Keratinocyte (primary cell): ENCODE measurements at places on chromosomes 11 and 22. TPM values are rescaled to one million over a fixed set of nuclear protein-coding genes. Genes with fewer than 3 reads are reported as not detected.

DNA sequence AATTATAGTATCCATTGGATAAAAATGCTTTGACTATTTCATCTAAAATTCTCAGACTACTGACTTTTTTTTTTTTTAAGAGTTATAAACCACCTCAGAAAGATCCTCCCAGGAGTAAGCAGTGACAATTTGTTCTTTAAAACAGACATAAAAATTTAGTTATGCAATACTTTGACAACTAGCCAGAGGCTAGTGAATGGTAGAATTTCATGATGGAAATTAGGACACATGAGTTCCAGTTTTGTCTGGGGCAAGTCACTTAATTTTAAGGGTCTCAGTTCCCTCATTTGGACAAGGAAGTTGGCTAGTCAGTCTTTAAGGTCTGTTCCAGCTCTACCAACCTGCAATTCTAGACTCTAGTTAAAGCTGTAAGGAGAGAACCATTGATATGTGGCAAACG lies 2.9 kb downstream of the IL18 start:
- no peaks in the 10 kb centered on the region for H3K36me3 ChIP-seq
- H3K4me3 ChIP-seq = peak overlapping the region; percentile 99
- peaks cover 61% of the 10 kb centered on the region for H3K4me1 ChIP-seq
- peak overlapping the region; percentile 96 for H3K27ac ChIP-seq
- no peak for DNase-seq

Gene PYGM
- 0.05 to 0.14 TPM in 2 of 3 replicates, not detected in the other for polyA plus RNA-seq

DNA sequence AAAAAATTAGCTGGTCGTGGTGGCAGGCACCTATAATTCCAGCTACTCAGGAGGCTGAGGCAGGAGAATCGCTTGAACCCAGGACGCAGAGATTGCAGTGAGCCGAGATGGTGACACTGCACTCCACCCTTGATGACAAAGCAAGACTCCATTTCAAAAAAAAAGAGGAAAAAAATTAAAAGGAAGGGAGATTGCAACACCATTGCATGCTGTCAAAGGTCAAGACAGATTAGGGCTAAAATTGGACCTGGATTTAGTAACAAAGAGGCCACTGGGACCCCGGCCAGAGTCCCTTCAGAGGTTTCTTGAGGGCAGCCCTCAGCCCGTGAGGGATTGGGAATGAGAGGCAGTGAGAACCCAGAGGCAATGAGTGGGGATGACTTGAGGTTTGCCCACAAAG lies 8.2 kb upstream of the MAFF start:
- no peaks in the 10 kb centered on the region for H3K4me1 ChIP-seq
- no peak for DNase-seq
- H3K4me3 ChIP-seq = no peak overlapping the region
- no peak overlapping the region for H3K27ac ChIP-seq
- no peaks in the 10 kb centered on the region for H3K27me3 ChIP-seq

Gene CD6
- 0.03 TPM in 3 replicates for polyA plus RNA-seq

Gene FUT4
- polyA plus RNA-seq = 0.33 to 0.77 TPM (median 0.39 TPM) in 3 replicates

Gene RAB36
- 1.7 to 4.9 TPM (median 1.9 TPM) in 3 replicates for polyA plus RNA-seq

DNA sequence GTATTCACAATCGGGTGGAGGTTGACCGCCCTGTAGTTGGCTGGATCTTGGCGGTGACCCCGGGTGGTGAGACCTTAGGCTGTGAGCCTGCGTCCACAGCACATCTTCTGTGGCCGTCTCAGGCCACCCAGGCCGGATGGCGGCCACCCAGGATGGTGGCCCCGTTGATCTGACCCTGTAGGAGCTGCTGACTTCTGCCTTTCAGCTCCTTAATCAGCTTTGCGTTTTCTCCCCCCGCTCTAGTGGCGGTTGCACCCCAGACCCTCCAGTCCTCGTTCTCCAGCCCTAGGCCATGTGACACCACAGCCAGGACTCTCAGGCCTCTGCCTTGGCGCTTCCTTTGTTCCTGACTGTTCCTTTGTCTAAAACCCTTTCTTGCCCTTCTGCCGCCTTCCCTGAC lies 244.0 kb downstream of the TBC1D22A start:
- peaks cover 5% of the 10 kb centered on the region for H3K36me3 ChIP-seq
- no peak overlapping the region for H3K27ac ChIP-seq
- no peaks in the 10 kb centered on the region for H3K27me3 ChIP-seq
- no peak overlapping the region for H3K4me3 ChIP-seq
- DNase-seq = no peak

DNA sequence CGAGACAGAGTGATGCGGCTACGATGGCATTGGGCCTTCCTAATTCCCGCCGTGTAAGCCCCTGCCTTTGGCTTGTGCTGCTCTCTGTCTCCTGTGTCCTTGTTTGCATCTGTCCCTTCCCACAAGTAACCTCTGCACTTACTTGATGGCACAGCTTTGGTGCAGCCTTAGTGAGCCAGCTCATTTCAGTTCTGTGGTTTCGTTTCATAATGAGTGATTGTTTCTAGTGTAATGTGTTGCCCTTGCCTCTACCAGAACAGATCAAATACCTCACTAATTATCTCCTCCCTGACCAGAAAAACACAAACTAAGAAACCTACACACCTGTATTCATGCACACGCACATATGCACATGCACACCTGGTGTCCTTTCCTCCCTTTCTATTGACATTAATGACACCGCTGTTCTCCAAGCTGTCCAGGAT lies 58.8 kb downstream of the GRK3 start:
- H3K4me3 ChIP-seq = no peak overlapping the region
- H3K4me1 ChIP-seq = peaks cover 9% of the 10 kb centered on the region
- DNase-seq = no peak
- H3K36me3 ChIP-seq = no peaks in the 10 kb centered on the region
- H3K27me3 ChIP-seq = no peaks in the 10 kb centered on the region
- H3K27ac ChIP-seq = no peak overlapping the region

DNA sequence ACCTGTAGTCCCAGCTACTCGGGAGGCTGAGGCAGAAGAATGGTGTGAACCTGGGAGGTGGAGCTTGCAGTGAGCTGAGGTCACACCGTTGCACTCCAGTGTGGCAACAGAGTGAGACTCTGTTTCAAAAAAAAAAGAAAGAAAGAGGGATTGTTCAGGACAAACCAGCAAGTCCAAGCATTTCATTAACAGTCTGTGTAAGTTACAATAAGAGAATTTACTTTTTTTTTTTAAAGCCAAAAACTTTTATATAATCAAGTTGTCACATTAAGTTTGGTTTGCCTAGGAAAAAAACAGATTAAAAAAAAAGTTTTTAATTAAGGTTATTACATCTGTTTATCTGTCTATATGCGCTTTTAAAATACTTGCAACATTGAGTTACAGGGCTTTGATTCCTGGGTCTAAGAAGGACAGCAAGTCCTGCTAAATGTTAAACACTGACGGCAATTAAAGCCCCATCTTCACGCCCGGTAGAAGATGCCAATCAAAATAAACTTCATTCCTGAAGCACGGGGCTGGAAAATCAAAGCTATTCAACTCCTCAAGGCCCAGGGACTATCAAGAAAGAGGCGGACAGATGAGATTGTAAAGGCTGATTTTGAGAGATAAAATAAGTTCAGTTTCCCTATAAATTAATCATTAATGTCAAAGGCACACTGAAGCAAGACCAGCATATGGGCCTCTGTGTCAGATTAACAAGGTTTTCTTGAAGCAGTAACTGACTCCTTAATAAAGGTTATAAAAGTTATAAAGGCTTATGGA lies 10.7 kb downstream of the TMEM138 start:
- H3K4me3 ChIP-seq = no peak overlapping the region
- H3K4me1 ChIP-seq = peaks cover 32% of the 10 kb centered on the region
- peaks cover 24% of the 10 kb centered on the region for H3K36me3 ChIP-seq
- DNase-seq = no peak
- no peak overlapping the region for H3K27ac ChIP-seq

DNA sequence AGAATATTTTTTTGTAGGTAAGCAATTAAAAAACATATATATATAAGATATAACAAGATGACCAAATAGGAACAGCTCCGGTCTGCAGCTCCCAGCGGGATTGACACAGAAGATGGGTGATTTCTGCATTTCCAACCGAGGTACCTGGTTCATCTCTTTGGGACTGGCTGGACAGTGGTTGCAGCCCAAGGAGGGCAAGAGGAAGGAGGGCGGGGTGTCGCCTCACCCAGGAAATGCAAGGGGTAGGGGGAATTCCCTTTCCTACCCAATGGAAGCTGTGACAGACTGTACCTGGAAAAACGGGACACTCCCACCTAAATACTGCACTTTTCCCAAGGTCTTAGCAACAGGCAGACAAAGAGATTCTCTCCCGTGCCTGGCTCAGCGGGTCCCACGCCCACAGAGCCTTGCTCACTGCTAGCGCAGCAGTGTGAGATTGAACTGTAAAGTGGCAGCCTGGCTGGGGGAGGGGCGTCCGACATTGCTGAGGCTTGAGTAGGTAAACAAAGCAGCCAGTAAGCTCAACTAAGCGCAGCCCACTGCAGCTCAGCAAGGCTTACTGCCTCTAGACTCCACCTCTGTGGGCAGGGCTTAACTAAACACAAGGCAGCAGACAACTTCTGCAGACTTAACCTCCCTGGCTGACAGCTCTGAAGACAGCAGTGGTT lies 163.8 kb downstream of the CWF19L2 start:
- H3K36me3 ChIP-seq = no peaks in the 10 kb centered on the region
- H3K4me1 ChIP-seq = no peaks in the 10 kb centered on the region
- H3K27ac ChIP-seq = no peak overlapping the region
- no peak overlapping the region for H3K4me3 ChIP-seq
- H3K27me3 ChIP-seq = no peaks in the 10 kb centered on the region
- DNase-seq = no peak

Gene WNT11
- 0.08 TPM in 1 of 3 replicates, not detected in the others for polyA plus RNA-seq

DNA sequence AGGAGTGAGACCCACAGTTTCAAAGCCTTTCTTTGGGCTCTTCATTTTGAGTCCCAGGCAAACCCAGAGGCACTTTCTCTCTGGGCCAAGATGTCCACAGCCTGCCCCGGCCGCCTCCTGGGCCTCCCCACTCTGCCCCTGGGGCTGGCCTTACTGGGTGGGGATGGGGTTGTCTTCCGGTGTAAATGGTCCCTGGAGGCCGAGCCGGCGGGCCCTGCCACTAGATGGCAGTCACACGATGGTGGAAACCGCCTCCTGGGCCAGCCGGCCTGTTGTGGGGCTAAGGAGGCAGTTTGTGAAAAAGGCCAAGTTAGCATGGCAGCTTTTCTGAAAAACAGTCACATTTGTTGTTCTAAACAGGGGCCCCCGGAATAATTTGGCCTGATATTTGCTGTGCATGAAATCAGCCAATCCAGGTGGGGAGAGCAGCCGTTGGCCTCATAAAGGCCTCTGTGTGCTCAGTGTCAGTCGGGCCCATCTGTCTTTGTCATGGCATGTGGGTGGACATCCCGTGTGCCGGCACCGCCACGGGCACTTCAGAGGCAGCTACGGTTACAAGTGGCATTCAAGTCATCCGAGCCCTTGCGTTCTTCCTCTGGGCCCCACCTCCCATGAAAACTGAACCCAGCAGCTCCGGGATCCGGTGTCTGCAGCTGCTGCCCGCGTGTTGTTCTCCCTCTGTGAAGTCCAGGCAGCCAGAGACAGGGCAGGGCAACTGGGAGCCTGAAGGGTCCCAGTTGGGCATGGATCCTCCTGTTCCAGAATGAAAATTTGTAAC lies 6.5 kb downstream of the MRPL23 start:
- no peak overlapping the region for H3K27ac ChIP-seq
- no peak overlapping the region for H3K4me3 ChIP-seq
- H3K36me3 ChIP-seq = no peaks in the 10 kb centered on the region
- DNase-seq = no peak
- no peaks in the 10 kb centered on the region for H3K27me3 ChIP-seq
- no peaks in the 10 kb centered on the region for H3K4me1 ChIP-seq

DNA sequence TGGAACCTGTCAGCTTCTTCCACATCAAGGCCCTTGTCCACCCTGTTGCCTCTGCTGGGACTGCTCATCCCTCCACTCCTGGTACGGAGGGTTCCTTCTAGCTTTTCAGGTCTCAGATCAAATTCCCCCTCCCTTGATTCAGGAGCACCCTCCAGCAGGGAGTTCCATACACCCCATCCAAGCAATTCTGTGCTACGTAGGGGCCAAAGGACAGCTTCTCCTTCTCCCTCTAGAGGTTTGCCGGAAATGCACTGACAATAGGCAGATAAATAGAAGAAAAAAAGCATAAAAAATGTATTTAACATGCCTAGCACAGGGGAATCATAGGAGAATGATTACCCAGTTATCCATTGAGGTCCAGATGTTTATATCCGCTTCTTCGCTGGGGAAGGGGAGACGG lies 3.3 kb upstream of the CARD10 start:
- no peak overlapping the region for H3K27ac ChIP-seq
- no peak for DNase-seq
- H3K27me3 ChIP-seq = no peaks in the 10 kb centered on the region
- H3K36me3 ChIP-seq = peaks cover 1% of the 10 kb centered on the region
- no peak overlapping the region for H3K4me3 ChIP-seq

Gene ACR
- polyA plus RNA-seq = not detected in 3 replicates

GRCh38 chr11:14393889-14394288 lies 34.9 kb upstream of the RRAS2 start:
- H3K4me3 ChIP-seq = no peak overlapping the region
- no peaks in the 10 kb centered on the region for H3K36me3 ChIP-seq
- DNase-seq = no peak
